Stomach (tissue), 19 donors: ENCODE measurements at places on chromosomes 2 and 18.

- DNase-seq: no peak
Observed at GRCh38 chr2:237868631-237869342, 9.4 kb downstream of the RAMP1 start.

DNA sequence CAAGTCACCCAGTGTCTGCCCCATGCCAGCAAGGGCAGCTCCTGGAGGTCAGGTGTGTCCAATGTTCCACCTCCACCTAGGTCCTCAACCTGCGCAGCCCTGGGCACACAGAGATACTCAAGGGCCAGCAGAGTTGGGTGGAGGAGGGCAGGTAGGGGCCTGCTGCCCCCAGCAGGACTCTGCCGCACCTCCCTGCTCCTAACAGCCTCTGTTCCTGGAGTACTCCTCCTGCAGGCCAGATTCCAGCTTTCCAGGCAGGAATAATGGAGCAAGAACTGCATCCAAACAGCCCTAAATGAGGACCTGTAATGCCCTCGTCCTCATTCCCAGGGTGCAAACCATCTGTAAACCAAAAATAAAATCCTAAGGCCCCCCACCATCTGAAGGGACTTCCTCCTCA lies 44.4 kb upstream of the ACAA2 start:
- no peak for DNase-seq

- DNase-seq: no peak
Observed at GRCh38 chr2:119699016-119699606, 20.1 kb downstream of the TMEM177 start.

- no peak for DNase-seq
Observed at GRCh38 chr18:75168619-75169018, 40.3 kb downstream of the PTGR3 start.

GRCh38 chr18:34773961-34774766 lies 64.1 kb downstream of the DTNA start:
- peak; percentile 81 for DNase-seq

- no peak for DNase-seq
Observed at GRCh38 chr2:143498496-143498895, 369.3 kb downstream of the ARHGAP15 start.

DNA sequence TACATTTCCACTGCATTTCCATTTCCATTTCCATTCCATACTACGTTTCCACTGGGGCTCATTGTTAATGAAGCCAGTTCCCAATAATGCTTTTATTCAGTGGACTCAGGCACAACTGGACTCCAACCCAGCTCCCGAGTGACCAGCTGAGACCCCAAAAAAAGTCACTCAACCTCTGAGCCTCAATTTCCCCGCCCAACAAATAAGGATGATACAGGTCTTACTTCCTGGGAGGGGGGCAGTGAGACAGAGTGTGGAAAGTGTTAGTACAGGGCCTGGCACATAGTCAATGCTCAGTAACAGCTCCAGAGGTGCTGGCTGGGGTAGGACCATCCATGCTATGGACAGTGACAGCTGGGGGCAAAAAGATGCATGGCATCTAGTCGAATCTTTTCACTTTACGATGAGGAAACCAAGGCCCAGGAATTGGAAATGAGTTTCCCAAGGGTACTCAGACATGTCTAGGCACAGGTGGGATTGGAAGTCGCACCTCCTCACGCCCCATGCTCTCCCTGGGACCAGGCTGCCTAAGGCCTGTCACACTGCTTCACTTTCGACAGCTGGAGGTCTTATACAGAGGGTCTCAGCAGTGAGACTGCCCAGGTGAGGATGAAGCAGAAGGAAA lies 226.5 kb downstream of the ANAPC1 start:
- no peak for DNase-seq

- no peak for DNase-seq
Observed at GRCh38 chr18:10242936-10243680, 211.3 kb upstream of the APCDD1 start.

- no peak for DNase-seq
Observed at GRCh38 chr18:55447672-55448018, 140.3 kb downstream of the TCF4 start.

GRCh38 chr2:86790134-86790675 lies 508 bp downstream of the CD8A start:
- DNase-seq: no peak

DNA sequence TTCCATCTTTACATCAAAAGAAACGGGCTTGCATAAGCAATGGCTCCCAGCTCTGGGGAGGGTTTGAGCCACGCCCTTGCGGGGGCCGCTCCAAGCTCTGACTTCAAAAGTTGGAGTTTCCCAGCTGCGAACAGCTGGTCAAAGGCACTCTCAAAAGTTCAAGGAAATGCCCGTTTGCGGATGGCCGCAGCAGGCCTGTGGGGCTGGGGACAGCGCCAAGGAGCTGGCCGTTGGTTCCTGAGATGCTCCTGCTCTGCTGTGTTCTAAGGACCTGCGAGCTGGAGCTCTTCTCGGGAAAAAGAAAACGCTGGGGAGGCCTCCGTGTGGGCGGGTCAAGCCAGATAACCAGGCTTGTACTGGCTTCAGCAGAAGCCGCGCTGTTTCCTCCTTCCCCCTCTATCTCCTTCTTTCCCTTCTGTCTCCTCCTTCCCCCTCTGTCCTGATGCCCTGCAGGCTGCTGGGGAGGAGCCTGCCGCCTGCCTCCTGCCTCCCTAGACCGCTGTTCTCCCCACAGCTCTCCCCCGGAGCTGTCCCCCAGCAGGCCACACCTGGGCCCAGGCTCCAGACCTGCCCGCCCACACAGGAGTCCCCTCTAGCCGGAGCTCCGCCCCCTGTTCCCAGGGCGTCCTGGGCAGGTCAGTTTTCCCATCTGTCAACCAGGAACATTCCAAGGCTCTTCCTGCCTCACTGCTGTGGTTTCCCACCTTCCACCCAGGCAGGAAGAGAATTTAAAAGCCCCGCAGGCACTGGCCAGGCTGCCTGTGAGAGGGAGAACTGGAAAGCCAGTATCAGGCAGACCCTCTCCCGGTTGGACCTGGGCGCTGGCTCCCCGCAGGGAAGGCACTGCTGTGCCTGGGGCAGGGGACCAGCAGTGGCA lies 14.1 kb downstream of the KLF11 start:
- peak; percentile 88 for DNase-seq

GRCh38 chr18:30455741-30456140 lies 586.8 kb downstream of the DSC3 start:
- DNase-seq: no peak

DNA sequence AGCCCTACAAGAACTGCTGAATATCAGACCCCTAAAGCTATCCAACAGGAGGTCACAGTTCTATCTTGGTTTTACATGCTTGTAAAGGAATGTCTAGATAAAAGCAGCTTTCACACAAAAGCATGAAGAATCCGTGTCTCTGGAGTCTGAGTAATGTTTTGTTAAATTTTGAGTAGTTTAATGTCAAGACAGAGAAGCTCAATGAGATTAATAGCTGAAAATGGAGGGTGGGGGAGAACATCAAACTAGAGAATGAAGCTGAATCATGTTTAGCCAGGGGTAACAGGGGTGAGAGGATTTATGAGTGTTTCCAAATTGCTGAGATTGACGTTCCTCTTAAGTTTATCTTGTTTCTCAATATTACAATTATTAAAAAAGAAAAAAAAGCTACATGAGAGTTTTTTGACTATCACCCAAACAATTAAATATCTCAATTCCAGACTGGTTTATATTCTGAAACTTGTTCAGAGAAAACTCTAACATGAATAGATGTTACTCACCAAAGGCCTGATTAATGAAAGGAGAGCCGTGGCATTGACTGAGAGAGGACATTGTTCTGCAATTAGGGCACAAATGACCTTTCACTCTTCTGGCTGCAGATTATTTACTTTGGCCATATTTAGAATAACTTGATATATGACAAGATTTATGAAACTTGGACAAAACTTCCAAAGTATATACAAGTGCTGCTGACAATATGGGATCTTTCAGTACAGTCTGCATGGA lies 266.4 kb upstream of the ETAA1 start:
- DNase-seq: peak; percentile 77

DNA sequence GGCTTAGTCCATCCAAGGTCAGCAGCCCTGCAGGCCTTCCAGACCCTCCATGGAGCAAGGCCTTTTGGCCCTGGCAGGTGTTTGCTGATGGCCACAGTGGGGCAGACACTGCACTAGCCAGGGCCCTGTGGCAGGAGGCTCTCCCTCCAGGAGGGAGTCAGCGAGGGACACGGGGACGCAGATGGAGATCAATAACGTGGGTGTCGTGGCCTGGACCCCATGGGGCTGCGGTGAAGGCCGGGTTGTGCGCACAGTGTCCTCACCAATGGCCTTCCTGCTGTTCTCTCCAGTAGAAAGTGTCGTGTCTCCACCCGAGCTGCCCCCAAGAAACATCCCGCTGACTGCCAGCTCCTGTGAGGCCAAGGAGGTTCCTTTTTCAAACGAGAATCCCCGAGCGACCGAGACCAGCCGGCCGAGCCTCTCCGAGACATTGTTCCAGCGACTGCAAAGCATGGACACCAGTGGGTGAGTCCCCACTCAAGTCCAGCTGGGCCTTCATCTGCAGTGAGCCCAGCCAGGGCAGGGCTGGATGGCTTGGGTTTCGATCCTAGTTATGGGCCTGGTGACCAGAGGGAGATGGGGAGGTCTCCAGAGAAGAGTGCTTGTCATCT lies 65.4 kb downstream of the INPP5D start:
- DNase-seq: no peak

- no peak for DNase-seq
Observed at GRCh38 chr18:50706199-50706598, 113.6 kb downstream of the MRO start.

GRCh38 chr2:166238176-166238575 lies 110.4 kb upstream of the SCN1A start:
- no peak for DNase-seq

GRCh38 chr2:171923206-171923605 lies 945 bp downstream of the HAT1 start:
- DNase-seq: peak; percentile 41

GRCh38 chr2:217946051-217946450 lies 56.7 kb downstream of the TNS1 start:
- peak; percentile 8 for DNase-seq

- DNase-seq: peak; percentile 57
Observed at GRCh38 chr2:42110641-42111322, 58.4 kb upstream of the EML4 start.

DNA sequence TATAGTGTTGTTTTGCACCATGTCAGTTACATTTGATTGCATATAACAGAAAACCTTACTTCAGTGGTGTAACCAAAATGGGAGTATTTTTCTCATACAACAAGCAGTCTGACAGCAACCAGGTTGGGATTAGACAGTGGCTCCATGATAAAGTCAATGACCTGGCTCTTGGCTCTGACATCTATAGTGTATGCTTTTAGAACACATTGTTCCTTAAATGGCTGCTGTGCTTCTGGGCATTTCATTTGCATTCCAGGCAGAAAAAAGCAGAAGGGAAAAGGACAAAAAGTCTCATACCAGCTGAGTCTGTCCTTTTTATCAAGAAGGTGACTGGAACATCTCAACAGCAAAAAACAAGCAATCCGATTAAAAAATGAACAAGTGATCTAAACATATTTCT lies 10.2 kb downstream of the MERTK start:
- DNase-seq: no peak

GRCh38 chr2:43764086-43764705 lies 9.6 kb upstream of the DYNC2LI1 start:
- DNase-seq: no peak

GRCh38 chr2:221380062-221380461 lies 192.0 kb downstream of the EPHA4 start:
- no peak for DNase-seq

DNA sequence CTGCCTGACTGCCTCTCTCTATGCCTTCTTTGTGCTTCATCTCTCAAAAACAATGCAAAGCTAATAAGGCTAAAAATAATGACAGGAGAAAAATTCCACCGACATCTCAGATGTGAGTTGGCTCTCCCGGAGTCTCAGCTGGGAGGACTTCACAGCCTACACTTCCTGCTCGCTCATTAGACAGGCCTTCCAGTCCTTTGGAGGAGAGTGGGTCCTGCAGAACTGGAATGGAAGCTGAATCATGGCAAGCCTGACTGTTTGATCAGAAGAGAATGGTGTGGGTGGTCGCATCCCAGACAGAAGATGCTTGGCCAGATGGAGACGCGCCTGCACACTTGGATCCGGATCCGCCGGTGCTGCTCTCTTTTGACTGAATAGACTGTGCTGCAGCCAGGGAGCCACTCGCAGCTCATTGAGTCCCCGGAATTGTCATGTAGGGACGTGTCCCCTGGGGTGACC lies 49.7 kb downstream of the TRIB2 start:
- no peak for DNase-seq

GRCh38 chr2:202442882-202443281 lies 66.8 kb downstream of the BMPR2 start:
- DNase-seq: no peak

GRCh38 chr2:38716185-38716584 lies 35.0 kb downstream of the SRSF7 start:
- no peak for DNase-seq

DNA sequence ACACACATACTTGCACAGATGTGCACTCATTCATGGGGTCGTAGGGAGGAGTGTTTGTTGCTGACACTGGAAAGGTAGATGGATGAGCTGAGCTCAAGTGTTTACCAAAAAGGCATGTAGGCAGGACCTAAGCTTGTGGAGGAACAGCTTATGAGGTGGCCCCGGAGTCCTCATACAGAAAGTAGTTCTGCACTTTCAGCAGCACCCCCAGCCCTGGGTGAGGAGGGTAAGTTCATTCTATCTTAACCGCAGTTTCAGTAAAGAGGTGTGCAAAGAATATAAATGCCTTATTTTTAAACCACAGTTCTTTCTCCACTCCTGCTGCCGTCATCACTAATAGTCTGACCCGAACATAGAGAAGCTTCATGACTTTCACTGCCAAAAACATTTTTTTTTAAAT lies 31.7 kb upstream of the RNF152 start:
- no peak for DNase-seq

GRCh38 chr2:156124458-156124857 lies 208.1 kb downstream of the NR4A2 start:
- DNase-seq: no peak
